ENCODE measurements at places on chromosomes 2 and 18. TPM values are rescaled to one million over a fixed set of nuclear protein-coding genes. Genes with fewer than 3 reads are reported as not detected.

GRCh38 chr2:26172189-26172870 is 558 bp upstream of the GAREM2 start:
- DNase-seq, result no peak

GRCh38 chr2:221570321-221570935 is 1.7 kb downstream of the EPHA4 start:
- no peak for DNase-seq

DNA sequence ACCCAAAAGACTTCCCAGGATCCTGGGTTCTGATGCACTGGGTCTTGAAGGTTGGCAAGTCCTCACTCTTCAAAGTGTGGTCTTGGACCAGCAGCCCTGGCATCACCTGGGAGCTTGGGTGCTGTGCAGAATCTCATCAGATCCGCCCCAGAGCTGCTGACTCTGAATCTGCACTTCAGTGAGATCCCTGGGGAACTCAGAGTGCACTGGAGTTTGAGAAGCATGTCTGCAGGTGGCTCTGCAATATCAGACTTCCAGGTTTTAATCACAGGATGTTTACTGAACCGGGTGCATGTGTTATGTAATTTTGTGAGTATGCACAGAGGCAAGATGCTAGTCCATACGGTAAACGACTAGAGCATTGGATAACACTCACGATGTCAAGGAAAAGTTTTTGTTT is 58.0 kb upstream of the BOD1L2 start:
- DNase-seq, result no peak

Gene PLCD4
- total RNA-seq, result 0.93 TPM

DNA sequence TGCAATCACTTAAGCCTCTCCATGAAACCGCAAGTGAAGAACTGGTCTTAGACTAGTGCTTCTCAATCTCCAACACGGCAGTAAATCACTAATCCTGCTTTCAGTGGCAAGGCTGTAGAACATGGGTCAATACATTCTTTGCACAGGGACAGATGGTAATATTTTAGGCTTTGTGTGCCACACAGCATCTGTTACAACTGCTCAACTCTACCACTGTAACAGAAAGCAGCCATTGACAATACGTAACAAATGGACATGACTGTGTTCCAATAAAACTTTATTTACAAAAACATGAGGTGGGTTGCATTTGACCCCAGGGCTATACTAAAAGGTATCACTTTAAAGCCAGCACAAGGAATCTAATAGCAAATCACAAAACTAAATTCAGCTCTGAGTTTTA is 51.1 kb downstream of the RNF152 start:
- DNase-seq, result no peak

GRCh38 chr2:9656270-9656766 is 25.5 kb upstream of the YWHAQ start:
- DNase-seq, result peak; percentile 45

Gene PTH2R
- 0.97 TPM for total RNA-seq

Gene POMC
- total RNA-seq, result 0.58 TPM

GRCh38 chr2:191128172-191128910 is 22.5 kb downstream of the STAT4 start:
- DNase-seq, result no peak

DNA sequence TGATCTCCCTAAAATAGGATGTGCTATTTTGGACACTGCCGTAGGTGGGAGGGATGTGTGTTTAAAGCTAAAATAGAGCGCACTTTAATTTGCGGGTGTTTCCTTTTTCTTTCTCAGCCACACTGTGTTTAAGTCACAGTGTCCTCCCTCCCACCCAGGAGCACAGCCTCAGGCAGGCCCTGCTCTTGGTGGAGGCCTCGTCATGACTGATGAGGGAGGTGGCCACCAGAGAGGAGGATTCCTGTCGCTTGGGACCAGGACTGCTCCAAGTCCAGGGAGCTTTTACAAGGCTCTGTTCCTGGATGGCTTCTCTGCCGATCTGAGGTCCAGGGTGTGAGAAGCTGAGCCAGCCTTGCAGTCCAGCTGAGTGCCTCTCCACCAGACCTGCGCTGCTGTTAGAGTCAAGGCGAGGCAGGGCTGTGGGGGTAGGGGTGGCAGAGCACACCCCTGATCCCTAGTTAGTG is 33.5 kb downstream of the INPP4A start:
- DNase-seq, result no peak

Gene HDHD2
- 10.7 TPM for total RNA-seq

DNA sequence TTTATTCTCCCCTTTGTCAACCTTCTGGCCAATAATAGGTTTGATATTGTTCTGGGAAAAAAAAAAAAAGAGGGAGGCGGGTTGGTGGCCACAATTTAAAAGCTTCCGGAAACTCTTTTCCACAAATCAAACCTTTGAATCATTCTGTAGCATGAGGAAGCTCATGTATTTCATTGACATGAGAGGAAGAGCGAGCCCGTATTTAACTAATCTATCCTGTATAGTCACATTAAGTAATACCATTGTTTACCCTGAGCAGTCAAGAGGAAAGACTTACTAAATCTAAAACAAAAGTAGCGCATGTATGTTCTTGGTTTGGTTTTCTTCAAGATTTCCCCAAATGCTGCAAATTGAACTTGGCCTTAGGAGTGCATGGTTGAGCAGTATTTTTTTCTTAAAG is 120.1 kb downstream of the NCKAP5 start:
- no peak for DNase-seq

All from glomerular endothelial cell (primary cell).